ENCODE measurements at places on chromosomes 6 and 20.

DNA sequence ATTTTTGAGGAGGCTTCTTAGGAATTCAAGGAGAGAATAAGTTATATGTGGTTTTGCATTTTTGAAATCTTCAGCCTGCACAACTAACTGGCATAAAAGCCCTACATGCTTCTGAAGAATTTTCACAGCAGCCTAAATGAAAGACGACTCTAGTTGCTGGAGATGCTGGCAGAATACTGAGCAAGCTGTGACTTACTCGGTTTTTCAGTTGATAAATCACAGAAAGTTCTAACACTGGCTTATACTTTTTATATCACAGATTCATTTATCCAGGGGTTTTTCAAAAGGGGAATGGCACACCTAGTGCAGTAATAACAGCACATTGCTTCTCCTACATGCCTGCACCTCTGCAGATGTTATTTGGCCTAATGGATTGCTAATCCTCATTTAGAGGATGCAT is 134.6 kb downstream of the IMPG1 start:
- no peak for DNase-seq

GRCh38 chr6:145963216-145964068 is 716 bp downstream of the SHPRH start:
- DNase-seq = peak; percentile 54

DNA sequence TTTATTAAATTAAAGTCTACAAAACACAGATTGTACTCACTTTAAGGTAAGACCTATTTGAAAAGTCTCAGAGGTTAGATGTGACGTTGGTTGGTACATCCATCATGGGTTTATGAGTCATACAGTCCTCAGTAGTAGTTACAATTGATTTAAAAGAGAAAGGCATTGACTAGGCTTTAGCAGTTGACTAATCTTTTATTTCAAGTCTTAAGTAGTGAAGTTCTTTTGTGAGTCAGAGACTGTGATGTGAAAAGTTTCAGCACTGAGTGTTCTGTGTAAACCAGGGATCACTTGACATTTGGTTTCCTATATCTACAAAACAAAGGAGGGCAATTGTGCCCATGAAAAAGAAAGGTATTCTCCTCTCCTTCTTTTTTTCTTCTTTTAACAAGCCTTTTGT is 221.3 kb downstream of the GRIK2 start:
- peak; percentile 21 for DNase-seq

GRCh38 chr6:35236223-35236622 is 22.5 kb downstream of the SCUBE3 start:
- no peak for DNase-seq

- DNase-seq = no peak
Measured at GRCh38 chr6:159959165-159959975, 9.5 kb upstream of the IGF2R start.

- DNase-seq = no peak
Measured at GRCh38 chr20:14067603-14068002, 72.3 kb downstream of the MACROD2 start.

DNA sequence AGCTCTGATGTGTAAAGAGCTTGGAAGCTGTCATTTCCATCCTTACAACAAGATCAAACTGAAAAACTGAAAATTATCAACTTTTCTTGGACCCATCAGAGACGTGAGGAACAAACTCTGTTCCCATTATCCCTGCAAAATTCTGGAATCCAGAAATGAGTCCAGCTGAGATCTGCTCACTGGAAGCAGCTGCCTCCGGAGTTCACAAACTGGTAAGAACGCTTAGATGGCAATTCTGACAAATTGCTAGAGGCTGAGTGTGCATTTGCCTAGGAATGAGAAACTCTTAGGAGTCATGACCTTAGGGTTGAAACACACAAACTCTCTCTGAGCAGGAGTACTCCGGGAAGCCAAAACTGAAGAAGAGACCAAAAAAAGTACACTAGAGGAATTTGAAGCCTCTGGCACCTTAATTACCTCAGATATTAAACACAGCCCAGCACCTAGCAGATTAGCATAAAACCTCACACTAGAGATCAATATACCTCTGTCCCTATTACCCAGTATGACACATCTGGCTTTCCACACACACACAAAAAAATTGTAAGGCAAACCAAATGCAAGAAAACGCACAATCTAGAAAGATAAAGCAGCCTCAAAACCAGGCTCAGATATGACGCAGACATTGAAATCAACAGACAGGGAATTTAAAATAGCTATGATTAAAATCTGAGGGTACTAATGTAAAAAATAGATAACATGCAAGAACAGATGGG is 233.5 kb upstream of the SGK1 start:
- peak; percentile 81 for DNase-seq

DNA sequence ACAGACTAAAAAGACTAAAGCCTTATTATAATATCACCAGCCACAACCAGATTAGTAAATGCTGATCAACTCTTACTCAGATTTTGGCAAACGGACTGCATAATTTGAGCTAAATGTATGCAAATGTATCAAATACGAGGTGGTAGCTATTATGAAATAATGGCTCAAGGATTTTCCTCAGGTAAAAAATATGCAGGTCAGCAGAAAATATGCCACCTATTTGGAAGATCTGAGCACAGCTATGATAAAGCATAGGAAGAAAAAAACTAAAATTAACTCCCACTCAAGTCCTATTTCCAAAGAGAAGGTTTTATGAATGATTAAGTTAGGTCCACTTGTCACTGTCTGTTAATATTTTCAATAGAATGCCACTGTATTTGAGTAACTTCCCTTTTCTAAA is 22.4 kb downstream of the SYCP2 start:
- DNase-seq = no peak

- DNase-seq = peak; percentile 98
Measured at GRCh38 chr6:148530394-148530953, 187.8 kb downstream of the SASH1 start.

- no peak for DNase-seq
Measured at GRCh38 chr6:168885751-168886742, 367.6 kb downstream of the THBS2 start.

DNA sequence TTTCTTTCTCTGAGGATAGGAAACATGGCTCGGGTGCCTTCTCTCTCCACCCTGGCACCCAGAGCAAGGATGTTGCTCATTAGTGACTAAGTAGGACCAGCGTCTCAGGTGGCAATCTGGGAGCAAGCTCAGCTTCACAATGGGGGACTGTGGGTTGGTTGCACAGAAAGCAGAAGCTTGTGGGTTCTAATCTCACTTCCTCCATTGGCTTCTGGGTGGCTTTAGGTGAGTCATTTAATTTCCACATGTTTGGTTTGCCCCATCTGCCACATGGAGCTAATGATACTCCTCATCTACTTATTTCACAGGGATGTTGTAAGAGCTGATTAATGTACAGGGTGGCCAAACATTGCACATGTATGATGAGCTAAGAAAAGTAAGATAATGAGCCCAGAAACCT is 54.8 kb upstream of the AKIRIN2 start:
- peak; percentile 66 for DNase-seq

DNA sequence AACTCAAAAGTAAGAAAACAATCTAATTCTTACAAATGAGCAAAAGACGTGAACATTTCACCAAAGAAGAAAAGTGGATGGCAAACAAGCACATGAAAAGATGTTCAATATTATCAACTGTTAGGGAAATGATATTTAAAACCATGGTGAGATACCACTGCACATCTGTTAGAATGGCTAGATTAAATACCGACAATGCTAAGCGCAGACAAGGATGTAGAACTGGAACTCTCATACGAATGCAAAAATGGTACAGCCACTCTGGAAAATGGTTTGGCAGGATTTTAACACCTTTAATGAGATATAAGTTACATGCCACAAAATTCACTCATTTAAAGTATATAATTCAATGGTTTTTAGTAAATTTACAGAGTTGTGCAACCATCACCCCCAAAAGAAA is 44.6 kb upstream of the NFATC2 start:
- DNase-seq = no peak

DNA sequence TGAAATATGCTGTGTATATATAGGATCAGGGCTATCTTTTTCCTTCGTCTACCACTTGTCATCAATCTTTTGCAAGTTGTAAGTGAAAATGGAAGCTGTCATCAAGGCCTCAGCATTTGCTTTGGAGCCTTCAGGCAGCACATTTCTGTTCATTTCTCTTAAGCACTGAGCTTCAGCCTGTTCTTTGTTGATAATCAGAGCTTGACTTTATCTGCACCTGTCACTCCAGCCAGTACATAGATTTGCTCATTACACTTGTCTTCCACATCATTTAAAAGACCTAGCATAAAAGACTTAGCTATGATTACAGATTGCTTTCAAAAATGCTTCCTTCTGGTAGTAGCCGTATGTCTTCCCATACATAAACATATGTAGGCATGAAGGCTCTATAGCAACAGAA is 189.8 kb upstream of the GRIK2 start:
- no peak for DNase-seq

DNA sequence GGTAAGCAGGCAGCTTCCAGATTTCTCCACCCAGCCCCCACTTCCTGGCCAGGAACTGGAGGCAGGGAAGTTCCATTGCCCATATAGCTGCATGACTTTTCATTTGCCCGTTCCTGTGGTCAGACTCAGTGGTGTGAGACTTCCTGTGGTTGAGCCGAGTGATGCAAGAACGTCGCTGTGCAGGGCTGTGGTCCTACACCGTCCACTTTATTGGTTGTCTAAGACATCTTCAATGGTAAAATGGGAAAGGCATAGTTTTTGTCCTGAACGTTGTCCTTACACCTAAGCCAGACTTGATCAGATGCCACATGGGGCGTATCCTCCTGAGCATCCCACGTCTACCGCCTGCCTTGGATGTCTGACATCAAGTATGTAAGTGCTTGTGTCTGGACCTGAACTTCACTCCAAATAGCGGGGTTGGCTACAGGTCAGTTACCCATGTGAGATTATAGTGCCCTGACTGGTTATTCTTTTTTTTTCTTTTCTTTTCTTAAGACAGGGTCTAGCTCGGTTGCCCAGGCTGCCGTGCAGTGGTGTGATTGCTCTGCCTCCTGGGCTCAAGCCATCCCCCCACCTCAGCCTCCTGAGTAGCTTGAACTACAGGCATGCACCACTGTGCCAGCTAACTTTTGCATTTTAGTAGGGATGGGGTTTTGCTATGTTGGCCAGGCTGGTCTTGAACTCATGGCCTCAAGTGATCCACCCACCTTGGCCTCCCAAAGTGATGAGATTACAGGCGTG is 25.9 kb upstream of the GTSF1L start:
- peak; percentile 83 for DNase-seq

GRCh38 chr20:19026121-19026878 is 186.1 kb upstream of the SLC24A3 start:
- no peak for DNase-seq

GRCh38 chr6:34656378-34657036 is 40.1 kb downstream of the ILRUN start:
- DNase-seq = peak; percentile 40

DNA sequence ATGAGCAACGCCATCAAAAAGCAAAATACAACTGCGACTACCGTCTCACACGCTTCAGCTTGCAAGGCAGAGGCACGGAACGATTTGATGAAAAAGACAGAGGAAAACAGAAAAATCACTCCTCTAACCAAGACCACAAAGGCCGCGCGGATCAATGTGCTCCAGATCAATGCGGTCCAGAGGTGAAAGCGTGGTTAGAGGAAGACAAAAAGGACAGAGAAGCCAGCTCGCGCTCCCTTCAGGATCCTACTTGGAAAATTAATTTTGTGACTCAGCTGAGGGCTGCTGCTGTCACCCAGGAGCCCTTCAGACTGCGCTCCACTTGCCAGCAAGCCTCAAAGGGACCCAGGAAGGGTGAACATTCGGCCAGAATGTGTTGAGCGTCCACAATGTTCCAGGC is 140.2 kb upstream of the RPS6KA2 start:
- DNase-seq = no peak

- DNase-seq = no peak
Measured at GRCh38 chr6:35185971-35186370, 27.8 kb upstream of the SCUBE3 start.

DNA sequence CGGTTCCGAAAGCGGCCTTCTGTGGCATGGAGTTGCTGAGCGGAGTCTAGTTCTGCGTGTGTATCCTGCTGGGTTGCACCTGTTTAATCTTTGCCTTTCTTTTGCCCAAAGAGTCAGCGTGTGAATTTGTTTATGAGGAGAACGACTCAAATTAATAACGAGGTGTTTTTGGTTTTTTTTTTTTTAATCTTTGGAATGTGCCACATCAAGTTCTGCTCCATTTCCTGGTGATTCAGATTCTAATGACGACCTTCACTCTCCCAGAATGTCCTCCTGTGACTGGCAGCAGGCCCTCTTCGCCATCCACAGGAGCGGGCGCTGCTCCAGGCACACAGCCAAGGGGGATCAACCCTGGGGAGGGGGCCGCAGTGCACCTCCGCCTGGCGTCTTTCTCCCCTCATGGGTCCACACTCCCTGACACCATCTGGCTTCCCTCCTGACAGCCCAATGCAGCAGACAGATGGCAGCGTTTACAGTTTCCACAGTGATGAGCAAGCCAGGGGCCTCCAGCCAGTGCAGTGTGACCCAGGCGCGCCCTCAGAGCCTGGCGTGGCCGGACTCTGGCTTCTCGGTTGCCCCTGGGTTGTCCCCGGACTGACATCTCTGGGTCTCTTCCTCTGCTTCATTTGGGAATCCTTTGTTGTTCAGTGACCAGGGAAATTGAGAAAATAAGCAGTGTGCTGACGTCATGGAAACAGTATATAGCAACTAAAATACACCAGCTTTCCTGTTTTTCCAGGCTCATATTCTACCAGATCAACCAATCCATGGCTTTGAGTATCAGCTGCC is 27.5 kb upstream of the AFDN start:
- DNase-seq = no peak

GRCh38 chr6:117270055-117270842 is 4.9 kb downstream of the VGLL2 start:
- DNase-seq = peak; percentile 9

- no peak for DNase-seq
Measured at GRCh38 chr20:57941604-57942381, 232.0 kb upstream of the PMEPA1 start.

DNA sequence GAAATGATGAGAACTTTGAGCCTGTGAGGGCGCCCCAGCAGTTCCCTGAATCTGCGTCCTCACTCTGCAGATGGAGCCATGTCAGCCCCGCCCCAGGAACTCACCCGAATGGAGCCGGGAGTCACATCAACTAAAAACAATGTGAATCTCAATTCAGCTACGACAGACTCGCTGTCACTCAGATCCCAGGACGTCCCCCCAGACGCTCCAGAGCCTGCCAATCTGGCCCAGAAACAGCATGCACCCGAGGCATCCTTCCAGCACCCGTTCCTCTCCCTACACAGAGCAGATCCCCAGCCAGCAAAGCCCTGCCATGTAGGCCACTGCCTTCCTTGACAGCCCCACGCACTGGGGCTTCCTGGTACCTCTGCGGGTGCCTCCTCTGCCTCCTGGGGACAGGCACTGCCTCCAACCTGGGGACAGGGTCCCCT is 248.0 kb downstream of the TTLL2 start:
- no peak for DNase-seq

DNA sequence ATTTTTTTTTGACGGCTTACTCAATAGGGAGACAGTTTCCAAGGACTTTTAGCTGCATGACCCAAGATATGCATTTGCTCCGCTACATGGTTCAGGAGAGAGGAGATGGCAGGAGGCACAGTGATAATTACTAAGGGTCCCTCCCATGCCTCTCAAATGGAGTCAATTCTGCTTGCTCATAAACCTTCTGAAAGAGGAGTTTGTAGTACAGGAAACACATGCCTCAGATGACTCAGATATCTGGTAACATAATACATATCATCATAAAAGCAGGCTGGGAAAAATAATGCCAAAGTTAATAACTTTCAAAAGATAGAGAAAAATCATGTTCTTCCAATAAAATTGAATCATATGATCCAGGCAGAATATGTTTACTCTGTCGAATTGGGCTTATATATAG is 97.6 kb upstream of the DEFB112 start:
- peak; percentile 7 for DNase-seq

GRCh38 chr6:166656230-166657151 is 29.4 kb upstream of the RPS6KA2 start:
- DNase-seq = peak; percentile 19

All from fibroblast of skin of back (primary cell).